ENCODE measurements at places on chromosomes 7 and 10.

- no peak for DNase-seq
These were observed 128.9 kb downstream of the VIPR2 start for GRCh38 chr7:159015454-159016410.

GRCh38 chr10:113960617-113961181, 83.0 kb upstream of the ADRB1 start:
- DNase-seq: no peak

GRCh38 chr10:97066877-97067555, 118.7 kb downstream of the SLIT1 start:
- DNase-seq: no peak

DNA sequence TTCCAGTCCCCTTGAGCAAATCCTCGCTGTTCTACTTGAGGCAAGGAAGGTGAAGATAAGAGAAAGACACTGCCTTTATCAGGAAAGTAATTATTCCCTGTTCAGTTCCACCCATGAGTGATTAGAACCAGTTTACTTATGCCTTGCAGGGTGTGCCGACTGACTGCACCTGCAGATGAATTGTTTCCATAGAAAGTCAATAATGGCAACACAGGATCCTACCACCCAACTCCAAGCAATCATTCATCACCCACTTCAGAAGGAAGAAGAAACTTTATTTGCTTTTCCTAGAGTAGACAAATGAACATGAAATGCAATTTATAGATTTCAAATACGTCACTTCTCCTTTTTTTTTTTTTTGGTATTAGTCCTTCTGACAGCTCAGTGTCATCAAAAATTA, 383.9 kb downstream of the SORCS1 start:
- DNase-seq: no peak

DNA sequence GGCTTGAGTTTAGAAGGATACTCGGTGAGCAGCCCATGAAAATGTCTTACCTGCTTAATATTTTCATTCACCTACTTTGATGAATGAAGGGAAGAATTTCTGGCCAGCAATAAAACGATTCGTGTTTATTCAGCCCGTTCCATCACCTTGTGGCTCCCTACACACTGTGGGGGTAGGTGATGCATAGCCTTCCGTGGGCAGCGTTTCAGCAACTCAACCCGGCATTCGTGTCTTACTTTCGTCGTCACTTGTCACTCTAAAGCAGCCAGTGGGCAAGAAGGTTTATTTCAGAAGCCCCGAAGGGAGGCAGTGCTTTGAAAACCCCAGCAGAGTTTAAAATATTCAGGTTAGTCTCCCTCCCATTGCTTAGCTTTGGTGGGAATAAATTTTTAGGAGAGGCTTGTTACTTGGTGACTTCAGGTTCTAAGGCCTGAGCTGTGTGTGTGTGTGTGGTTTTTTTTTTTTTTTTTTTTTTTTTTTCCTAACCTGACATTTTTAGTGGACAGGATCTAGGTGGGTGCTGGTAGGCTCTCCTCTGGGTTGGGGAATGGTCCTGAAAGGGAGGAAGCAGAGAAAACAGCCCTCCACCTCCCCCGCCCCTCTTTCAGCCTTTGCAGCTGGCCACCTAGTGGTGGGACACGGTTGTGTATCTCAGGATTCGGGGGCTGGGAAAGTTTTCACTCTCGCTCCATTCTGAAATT, 1.8 kb downstream of the GRK5 start:
- DNase-seq: no peak

DNA sequence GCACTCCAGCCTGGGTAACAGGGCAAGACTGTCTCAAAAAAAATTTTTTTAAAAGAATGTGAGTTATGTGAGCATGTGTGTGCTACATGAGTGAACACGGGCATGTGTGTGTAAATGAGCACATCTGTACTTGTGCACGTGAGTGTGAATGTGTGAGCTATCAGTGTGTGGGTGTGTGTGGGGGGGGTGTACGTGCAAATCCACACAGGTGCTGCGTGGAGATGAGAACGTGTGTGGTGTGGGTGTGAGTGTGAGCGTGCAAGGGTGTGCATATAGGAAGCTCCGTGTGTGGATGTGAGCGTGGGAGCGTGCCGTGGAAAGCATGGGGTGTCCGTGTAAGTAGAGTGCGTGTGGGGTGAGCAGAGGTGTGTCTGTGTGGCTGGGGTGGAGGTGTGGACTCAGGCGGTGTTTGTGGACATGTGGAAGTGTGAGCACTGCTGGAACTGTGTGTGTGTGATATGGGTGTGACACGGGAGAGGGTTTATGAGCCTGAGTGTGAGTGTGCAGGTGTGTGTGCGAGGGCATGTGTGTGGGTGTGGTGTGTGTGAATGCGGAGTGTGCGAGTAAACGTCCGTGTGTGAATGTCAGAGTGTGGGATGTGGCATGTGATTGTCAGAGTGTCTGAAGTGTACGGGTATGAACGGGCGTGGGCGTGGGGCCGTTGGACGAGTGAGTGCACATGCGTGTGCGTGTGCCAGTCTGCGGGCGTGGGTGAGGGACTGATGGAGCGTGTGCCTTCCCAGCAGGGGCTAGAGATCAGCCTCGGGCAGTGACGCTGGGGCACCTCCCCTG, 45.9 kb upstream of the TNRC18 start:
- no peak for DNase-seq

- DNase-seq: no peak
These were observed 115.5 kb downstream of the WDFY4 start for GRCh38 chr10:48800007-48800675.

DNA sequence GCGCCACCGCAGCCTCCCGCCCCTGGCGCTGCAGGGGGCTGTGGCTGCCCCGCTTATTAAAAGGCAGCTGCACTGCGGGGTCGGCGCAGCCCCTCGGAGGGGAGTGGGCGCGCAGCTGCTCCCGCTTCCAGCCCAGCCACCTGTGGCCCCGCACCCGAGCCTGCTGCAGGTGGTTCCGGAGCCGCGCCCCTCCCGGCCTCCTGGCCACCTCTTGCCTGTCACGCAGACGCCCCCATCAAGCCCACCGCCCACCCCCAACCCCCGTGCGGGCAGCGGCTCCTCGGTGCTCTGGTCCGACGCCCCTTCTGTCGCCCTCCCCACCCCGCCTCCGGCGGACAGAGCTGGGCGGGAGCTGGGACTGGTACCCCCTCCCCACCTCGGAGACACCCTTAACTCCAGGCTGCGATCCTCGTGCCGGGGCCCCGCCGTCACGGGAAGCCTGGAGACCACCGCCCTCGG, 549 bp downstream of the CALY start:
- DNase-seq: no peak

DNA sequence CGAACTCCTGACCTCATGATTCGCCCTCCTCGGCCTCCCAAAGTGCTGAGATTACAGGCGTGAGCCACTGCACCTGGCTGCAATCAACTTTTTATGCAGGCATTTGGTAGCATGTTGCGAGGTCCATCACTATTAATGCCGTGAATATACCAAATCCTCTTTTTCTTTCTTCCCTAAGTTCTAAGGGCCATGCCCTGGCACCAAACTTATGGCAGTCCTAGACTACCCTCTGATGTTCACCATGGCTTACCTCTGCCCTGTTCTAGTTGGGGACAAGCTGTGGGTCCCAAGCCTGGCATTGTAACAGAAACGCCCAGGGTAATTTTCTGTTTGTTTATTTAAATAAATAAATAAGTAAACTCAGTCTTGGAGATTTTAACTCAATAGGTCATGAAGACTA, 13.3 kb downstream of the PRSS2 start:
- no peak for DNase-seq

- no peak for DNase-seq
These were observed 131.5 kb upstream of the ACBD5 start for GRCh38 chr10:27372095-27372494.

GRCh38 chr10:131567279-131568162, 256.0 kb upstream of the TCERG1L start:
- DNase-seq: no peak

GRCh38 chr10:106111246-106111645, 1053.3 kb downstream of the SORCS1 start:
- no peak for DNase-seq

DNA sequence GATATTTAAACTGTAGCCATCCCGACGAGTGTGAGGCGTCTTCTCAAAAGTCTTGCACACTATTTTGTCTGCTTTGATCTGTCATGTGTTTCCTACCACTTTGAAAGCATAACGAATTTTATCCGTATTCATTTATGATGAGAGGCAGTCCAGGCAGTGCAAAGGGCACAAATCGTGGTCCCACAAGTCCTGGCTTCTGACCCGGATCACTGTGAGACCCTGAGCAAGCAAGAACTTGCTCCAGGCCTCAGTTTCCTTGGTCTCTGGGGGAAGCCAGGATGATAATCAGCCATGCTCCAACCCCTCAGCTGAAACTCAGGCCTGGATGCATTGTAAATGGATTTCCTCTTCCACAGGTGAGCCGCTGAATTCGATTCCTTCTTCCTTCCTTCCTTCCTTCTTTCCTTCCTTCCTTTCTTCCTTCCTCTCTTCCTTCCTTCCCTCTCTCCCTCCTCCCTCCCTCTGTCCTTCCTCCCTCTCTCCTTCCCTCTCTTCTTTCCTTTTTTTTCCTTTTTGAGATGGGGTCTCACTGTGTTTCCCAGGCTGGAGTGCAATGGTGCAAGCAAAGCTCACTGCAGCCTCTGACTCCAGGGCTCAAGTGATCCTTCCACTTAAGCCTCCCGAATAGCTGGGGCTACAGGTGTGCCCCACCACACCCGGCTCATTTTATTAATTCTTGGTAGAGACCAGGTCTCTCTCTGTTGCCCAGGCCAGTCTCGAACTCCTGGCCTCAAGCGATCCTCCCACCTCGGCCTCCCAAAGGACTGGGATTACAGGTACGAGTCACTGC, 18.4 kb upstream of the ZKSCAN1 start:
- no peak for DNase-seq

DNA sequence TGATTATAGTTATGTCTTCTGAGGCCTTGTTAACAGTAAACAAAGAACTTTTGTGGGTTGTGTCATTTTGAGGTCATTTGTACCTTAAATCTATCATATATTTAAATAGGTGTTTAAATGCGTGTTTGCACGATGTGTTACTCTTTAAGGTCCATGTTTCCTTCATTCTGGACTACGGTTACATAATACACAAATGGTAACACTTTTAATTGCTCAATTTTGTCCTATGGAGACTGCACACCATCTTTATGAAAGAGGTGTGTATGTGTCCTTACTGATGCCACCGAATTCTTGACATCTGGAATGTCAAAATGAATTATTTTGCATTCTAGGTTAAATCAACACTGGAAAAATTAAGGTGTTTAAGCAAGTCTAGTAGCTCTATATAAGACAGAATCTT, 1.7 kb downstream of the PALS2 start:
- no peak for DNase-seq

- no peak for DNase-seq
These were observed 238.8 kb downstream of the FANK1 start for GRCh38 chr10:126135177-126135576.

DNA sequence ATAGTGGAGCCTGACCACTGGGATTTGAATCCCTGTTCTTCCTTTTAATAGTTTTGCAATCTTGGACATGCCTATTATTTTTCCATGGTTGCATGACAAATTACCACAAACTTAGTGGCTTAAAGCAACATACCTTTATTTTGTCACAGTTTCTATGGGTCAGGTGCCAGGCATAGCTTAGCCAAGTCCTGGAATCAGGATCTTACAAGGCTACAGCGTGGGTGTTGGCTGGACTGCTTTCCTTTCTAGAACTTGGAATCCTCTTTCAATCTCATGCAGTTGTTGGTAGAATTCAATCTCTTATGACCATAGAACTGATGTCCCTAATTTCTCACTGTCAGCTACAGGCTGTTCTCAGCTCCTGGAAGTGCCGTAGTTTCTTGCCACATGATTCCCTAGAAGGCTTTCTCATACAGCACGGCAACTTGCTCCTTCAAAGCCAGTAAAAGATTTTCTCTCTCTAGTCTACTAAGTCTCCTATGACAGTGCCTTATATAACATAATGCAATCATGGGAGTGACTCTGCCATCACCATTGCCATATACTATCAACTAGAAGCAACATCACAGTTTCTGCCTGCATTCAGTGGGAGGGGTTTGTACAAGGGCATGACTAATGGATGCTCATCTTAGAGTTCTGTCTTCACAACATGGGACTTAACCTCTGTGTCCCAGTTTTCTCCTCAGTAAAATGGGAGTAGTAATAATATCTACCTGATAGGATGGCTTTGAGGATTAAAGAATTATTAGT, 243.4 kb upstream of the FZD1 start:
- no peak for DNase-seq

GRCh38 chr10:15462253-15462897, 91.3 kb upstream of the FAM171A1 start:
- DNase-seq: no peak

GRCh38 chr7:151694828-151695580, 175.3 kb upstream of the RHEB start:
- no peak for DNase-seq

Data from esophagus squamous epithelium (tissue), 5 donors.